ENCODE measurements at places on chromosomes 5 and 9. TPM values are rescaled to one million over a fixed set of nuclear protein-coding genes. Genes with fewer than 3 reads are reported as not detected.

GRCh38 chr9:127578952-127579853, 32.9 kb upstream of the STXBP1 start:
- peaks cover 58% of the 10 kb centered on the region for H3K4me1 ChIP-seq
- no peaks in the 10 kb centered on the region for H3K27me3 ChIP-seq
- H3K4me3 ChIP-seq = peak overlapping the region; percentile 82
- DNase-seq = peak; percentile 88
- H3K36me3 ChIP-seq = peaks cover 9% of the 10 kb centered on the region

The FOXD4L5 gene
- 0.23 TPM for total RNA-seq

DNA sequence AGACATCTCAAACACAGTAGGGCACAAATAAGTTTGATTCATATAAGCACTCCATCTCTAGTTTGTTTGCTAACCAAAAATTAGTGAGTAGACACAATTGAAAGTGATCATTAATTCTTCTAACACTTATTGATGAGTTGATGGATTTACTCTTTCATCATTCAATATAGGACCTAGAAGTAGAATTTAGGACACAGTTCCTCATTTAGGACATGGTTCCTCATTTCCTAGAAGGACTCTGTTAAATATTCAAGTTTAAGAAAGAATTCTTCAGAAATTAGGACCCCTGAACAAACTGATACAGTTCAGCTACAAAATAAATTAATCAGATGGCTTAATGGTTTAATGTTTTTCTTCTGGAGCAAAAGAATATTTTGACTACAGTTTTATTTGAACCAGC, 143.5 kb upstream of the PRR16 start:
- no peak overlapping the region for H3K27ac ChIP-seq
- no peaks in the 10 kb centered on the region for H3K36me3 ChIP-seq
- H3K27me3 ChIP-seq = no peaks in the 10 kb centered on the region
- no peak overlapping the region for H3K4me3 ChIP-seq
- H3K4me1 ChIP-seq = no peaks in the 10 kb centered on the region
- no peak for DNase-seq

GRCh38 chr5:110738503-110738811, 350 bp upstream of the SLC25A46 start:
- peak overlapping the region; percentile 94 for H3K27ac ChIP-seq
- no peak for DNase-seq
- H3K4me1 ChIP-seq = peaks cover 28% of the 10 kb centered on the region
- H3K4me3 ChIP-seq = peak overlapping the region; percentile 90
- peaks cover 10% of the 10 kb centered on the region for H3K36me3 ChIP-seq

DNA sequence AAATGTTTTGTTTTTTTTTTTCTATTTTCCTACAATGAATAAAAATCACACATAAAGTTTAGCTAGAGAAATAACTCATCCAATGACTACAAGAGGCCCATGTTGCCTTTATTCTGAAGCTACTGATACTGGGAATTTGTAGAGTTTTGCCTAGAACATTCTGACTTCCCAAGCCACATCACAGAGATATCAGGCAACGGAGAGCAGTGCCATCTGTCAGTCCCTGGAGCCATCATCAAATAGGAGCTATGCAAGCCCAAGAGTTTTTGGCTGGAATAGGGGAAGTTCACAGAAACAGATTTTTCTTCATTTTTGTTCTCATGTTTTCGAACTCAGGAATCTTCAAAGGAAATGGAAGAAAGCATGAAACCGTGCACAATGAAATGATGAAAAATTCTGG, 896.6 kb downstream of the TLE1 start:
- DNase-seq = no peak
- H3K4me3 ChIP-seq = no peak overlapping the region
- no peaks in the 10 kb centered on the region for H3K27me3 ChIP-seq

DNA sequence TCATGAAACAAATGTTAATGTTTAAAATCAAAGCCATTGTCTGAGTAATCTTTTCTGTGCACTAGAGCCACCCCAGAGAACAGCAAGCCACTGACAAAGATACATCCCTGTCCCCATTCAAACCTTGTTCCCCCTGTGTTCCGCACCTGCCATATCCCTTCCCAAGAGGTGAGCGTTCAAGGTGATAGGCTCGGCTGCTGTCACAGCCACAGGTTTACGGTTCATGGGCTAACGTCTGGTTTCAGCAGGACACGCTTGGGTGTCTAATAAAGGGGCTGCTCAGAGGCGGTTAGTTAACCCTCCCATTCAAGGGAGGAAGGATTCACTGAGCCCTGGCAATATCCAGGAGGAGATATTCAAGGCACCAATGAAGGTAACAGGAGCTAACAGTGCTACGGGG, 24.5 kb upstream of the LAMC3 start:
- no peak for DNase-seq
- no peaks in the 10 kb centered on the region for H3K4me1 ChIP-seq
- H3K4me3 ChIP-seq = no peak overlapping the region
- no peaks in the 10 kb centered on the region for H3K36me3 ChIP-seq
- no peaks in the 10 kb centered on the region for H3K27me3 ChIP-seq

GRCh38 chr5:154482528-154483449, 4.8 kb upstream of the HAND1 start:
- DNase-seq = no peak
- H3K4me1 ChIP-seq = peaks cover 3% of the 10 kb centered on the region
- peaks cover 2% of the 10 kb centered on the region for H3K36me3 ChIP-seq

- no peak overlapping the region for H3K4me3 ChIP-seq
- DNase-seq = no peak
- H3K4me1 ChIP-seq = no peaks in the 10 kb centered on the region
- H3K36me3 ChIP-seq = no peaks in the 10 kb centered on the region
- H3K27me3 ChIP-seq = peaks cover 5% of the 10 kb centered on the region
- no peak overlapping the region for H3K27ac ChIP-seq
Measured at GRCh38 chr5:82570-82969, 9.4 kb upstream of the PLEKHG4B start.

- H3K27me3 ChIP-seq = no peaks in the 10 kb centered on the region
- DNase-seq = peak; percentile 28
- H3K4me1 ChIP-seq = peaks cover 70% of the 10 kb centered on the region
- H3K27ac ChIP-seq = peak overlapping the region; percentile 95
Measured at GRCh38 chr5:132497488-132497997, 7.0 kb upstream of the IRF1 start.

DNA sequence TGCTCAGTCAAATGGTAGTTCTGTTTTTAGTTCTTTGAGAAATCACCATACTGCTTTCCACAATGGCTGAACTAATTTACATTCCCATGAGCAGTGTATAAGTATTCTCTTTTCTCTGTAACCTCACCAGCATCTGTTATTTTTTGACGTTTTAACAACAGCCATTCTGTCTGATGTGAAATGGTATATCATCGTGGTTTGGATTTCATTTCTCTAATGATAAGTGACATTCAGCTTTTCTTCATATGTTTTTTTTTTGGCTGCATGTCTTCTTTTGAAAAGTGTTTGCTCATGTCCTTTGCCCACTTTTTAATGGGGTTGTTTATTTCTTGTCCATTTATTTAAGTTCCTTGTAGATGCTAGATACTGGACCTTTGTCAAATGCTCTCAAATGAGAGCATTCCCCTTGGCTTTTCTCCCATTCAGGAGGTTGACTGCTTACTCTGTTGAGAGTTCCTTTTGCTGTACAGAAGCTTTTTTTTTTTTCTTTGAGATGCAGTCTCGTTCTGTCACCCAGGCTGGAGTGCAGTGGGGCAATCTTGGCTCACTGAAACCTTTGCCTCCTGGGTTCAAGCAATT, 58.7 kb upstream of the RGMB start:
- H3K27me3 ChIP-seq = no peaks in the 10 kb centered on the region
- no peaks in the 10 kb centered on the region for H3K4me1 ChIP-seq
- no peaks in the 10 kb centered on the region for H3K36me3 ChIP-seq
- DNase-seq = no peak

The CDC42SE2 gene
- total RNA-seq = 126 TPM

- H3K4me1 ChIP-seq = peaks cover 68% of the 10 kb centered on the region
- peaks cover 29% of the 10 kb centered on the region for H3K36me3 ChIP-seq
- peaks cover 1% of the 10 kb centered on the region for H3K27me3 ChIP-seq
- H3K27ac ChIP-seq = peak within 1 kb of the TSS; percentile 99
Measured at GRCh38 chr5:181223058-181223728, at the start of gene TRIM41. TSS of gene TRIM41 (plus strand) at chr5:181223281. CDS start at chr5:181224000, 719 bp downstream.

- no peak for DNase-seq
- peaks cover 55% of the 10 kb centered on the region for H3K4me1 ChIP-seq
- H3K27ac ChIP-seq = peak overlapping the region; percentile 81
- peaks cover 74% of the 10 kb centered on the region for H3K36me3 ChIP-seq
- H3K4me3 ChIP-seq = peak overlapping the region; percentile 31
Measured at GRCh38 chr9:129945314-129945713, 97.7 kb downstream of the FNBP1 start.

DNA sequence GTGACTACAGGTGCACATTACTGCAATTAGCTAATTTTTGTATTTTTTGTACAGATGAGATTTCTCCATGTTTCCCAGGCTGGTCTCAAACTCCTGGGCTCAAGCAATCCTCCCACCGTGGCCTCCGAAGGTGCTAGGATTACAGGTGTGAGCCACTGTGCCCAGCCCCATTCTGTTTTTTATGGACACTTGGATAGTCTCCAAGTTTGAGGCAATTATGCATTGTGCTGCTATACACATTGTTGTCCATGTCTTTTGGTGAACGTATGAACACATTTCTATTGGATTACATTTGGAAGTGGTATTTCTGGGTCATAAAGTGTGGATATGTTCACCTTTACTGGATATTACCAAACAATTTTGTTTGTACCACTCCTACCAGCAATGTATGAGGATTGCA, 22.4 kb upstream of the PLPP1 start:
- H3K27me3 ChIP-seq = no peaks in the 10 kb centered on the region
- H3K36me3 ChIP-seq = no peaks in the 10 kb centered on the region
- no peak for DNase-seq
- H3K4me1 ChIP-seq = no peaks in the 10 kb centered on the region
- no peak overlapping the region for H3K4me3 ChIP-seq

- H3K4me1 ChIP-seq = peaks cover 6% of the 10 kb centered on the region
- H3K36me3 ChIP-seq = no peaks in the 10 kb centered on the region
- DNase-seq = peak; percentile 89
- H3K27ac ChIP-seq = no peak overlapping the region
- H3K27me3 ChIP-seq = no peaks in the 10 kb centered on the region
Measured at GRCh38 chr9:112793213-112793810, 42.8 kb downstream of the SNX30 start.

DNA sequence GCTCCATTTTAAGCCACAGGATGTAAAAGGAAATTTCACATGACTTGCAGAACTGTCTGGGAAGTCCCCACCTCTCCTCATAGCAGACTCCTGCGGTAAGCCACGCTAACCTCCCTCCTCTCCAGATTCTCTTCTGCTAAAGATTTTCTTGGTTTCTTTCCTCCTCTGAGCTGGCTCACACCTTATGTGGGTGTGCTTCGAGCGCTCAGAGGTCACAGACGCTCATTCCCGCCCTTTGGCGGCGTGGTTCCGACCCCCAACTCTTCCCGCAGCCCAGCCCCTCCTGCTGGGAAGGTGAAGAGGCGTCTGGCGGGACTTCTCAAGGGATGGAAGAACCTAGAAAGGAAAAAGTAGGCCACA, 32.9 kb upstream of the CDK20 start:
- DNase-seq = peak; percentile 30
- H3K4me3 ChIP-seq = no peak overlapping the region
- no peaks in the 10 kb centered on the region for H3K36me3 ChIP-seq
- peak overlapping the region; percentile 22 for H3K27ac ChIP-seq
- peaks cover 9% of the 10 kb centered on the region for H3K4me1 ChIP-seq

GRCh38 chr5:139308797-139309196, 15.3 kb downstream of the MATR3 start:
- H3K27ac ChIP-seq = peak overlapping the region; percentile 17
- peaks cover 64% of the 10 kb centered on the region for H3K4me1 ChIP-seq
- peaks cover 19% of the 10 kb centered on the region for H3K36me3 ChIP-seq
- DNase-seq = no peak
- no peak overlapping the region for H3K4me3 ChIP-seq
- no peaks in the 10 kb centered on the region for H3K27me3 ChIP-seq

DNA sequence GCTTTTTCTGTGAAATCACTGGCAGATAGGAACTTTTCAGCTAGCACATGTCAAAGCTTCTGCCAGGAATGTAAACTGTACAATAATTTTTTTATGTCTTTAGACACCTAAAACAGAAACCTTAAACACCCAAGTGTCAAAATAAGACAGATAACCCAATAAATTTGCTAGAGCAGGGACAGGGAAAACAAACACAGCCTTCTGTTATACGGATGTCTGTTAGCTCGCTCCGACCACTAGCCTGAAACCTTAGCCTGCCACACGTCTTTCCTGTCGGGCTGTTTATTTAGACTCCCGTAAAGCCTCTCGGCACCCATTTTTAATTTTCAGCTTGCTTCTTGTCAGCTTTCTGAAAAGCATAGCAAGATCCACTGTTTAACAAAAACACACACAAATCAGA, 355.4 kb upstream of the SLC24A2 start:
- H3K4me3 ChIP-seq = peak overlapping the region; percentile 40
- H3K27ac ChIP-seq = peak overlapping the region; percentile 86
- DNase-seq = peak; percentile 39
- H3K27me3 ChIP-seq = no peaks in the 10 kb centered on the region
- peaks cover 27% of the 10 kb centered on the region for H3K4me1 ChIP-seq

The GOLM1 gene
- total RNA-seq = 1.2 TPM

DNA sequence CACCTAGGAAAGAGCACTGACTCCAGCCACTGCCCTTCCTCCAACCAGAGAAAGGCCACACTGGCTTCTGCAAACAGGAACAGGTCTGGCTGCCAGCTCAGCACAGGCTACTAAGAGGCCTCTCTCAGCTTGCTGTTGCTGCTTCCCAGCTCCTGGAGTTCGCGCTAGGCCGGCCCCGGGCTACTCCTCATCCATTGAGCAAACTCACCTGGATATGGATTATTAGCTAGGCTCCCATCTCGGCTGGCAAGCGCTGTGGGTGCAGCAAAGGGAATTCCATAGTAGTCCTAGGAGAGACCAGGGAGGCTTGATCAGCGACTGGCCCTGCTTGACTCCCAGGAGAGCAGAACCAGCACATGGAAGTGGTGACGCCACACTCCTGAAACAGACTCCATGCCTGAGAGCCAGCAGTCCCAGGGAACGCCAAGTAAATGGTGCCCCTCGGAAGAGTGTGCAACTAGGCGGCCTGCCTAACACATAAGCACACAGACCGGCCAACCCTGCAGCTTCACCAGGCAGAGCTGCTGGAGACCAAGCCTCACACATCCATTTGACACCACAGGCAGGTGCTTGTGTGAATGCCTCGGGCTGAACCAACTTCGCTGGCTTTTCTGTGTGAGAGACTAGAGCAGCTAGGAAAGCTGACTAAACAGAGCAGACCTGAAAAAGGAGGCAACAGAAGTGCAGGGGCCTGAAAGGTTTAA, 107.2 kb downstream of the UBE2R2 start:
- peaks cover 40% of the 10 kb centered on the region for H3K36me3 ChIP-seq
- H3K4me1 ChIP-seq = no peaks in the 10 kb centered on the region
- H3K4me3 ChIP-seq = no peak overlapping the region
- DNase-seq = no peak
- no peaks in the 10 kb centered on the region for H3K27me3 ChIP-seq

The BTNL3 gene
- not detected for total RNA-seq

GRCh38 chr9:21656776-21657674, 145.4 kb upstream of the MTAP start:
- H3K36me3 ChIP-seq = no peaks in the 10 kb centered on the region
- H3K27me3 ChIP-seq = no peaks in the 10 kb centered on the region
- DNase-seq = no peak

Data from activated CD8-positive, alpha-beta T cell treated with anti-CD3 and anti-CD28 coated beads, Interleukin-2, amount 10 ng/mL, durations not matched to agents 7 days and 5 days (primary cell).